Stimulated activated CD8-positive, alpha-beta memory T cell treated with anti-CD3 and anti-CD28 coated beads, Interleukin-4, amount 100 ng/mL, for 1 hour (primary cell): ENCODE measurements at places on chromosomes 2 and 18.

- DNase-seq, result no peak
Observed at GRCh38 chr2:65177751-65178442, 48.0 kb upstream of the RAB1A start.

DNA sequence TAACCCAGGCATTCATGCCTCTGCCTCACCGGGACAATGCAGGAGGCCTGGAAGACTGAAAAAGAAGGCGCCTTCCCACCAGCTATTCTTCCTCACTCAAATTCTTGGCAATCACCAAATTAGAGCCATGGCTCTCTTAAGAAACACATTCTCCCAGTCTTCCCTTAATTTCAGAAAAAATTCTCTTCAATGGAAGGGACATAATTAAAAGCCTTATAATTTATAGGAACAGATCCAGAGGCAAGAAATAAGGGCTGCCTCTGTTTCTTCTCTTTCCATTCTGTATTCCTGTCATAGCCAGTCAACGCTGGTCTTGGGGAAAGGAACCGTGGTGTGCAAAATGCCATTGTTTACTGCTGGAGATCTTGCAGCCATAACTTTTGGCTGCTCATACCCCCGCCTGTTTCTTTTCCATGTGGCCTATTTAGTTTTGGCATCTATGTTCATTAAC, 32.8 kb downstream of the DTNA start:
- DNase-seq, result no peak

DNA sequence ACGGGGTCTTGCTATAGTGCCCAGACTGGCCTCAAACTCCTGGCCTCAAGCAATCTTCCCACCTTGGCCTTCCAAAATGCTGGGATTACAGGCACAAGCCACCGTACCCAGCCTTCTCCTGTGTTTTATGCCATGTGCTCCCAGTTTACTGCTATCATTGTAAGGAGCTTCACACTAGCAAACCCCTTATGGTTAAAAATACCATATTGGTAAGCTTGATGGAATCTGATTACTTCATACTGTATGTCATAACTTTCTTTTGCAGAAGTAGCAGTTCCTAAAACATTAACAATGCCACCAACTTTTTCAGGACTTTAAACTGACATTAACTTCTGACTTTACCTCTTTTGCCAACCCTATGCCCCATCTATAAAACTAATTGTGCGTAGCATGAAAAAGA, 36.2 kb downstream of the HAT1 start:
- no peak for DNase-seq

DNA sequence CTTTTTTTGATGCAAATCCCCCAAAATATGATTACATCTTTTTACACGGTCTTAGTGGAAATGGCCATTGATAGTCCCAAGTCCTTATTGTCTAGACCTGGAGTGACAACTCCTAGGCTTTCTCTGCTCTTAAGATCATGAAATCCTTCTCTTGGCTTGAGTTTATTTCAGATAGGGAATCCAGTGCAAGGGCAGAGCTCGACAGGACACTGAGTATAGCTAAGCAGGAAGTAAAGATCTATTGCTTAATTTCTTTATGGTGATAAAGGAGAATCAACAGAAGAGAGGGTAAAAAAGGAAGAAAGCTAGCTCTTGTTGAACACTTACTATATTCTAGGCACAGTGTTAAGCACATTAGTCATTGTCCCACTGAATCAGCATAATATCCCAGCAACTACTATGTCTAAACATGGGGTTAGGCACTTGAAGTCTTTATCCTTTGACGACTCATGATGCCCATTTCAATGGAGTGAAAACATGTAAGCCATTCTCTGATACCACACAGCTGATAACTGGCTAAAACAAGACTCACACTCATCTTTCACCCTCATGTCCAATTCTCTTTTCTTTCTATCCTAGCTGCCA, 74.1 kb upstream of the LRATD1 start:
- DNase-seq, result no peak
